ENCODE measurements at places on chromosomes 5 and 9.
A peak's percentile ranks its signal among the peaks of the same experiment; 100 is the strongest.

- no peaks in the 10 kb centered on the region for H3K27me3 ChIP-seq
- peaks cover 49% of the 10 kb centered on the region for H3K36me3 ChIP-seq
- H3K27ac ChIP-seq: peak overlapping the region; percentile 61
- H3K4me3 ChIP-seq: no peak overlapping the region
Measured at GRCh38 chr9:114367772-114368569, 19.8 kb downstream of the AKNA start.

- H3K27ac ChIP-seq: no peak overlapping the region
- H3K27me3 ChIP-seq: no peaks in the 10 kb centered on the region
- no peaks in the 10 kb centered on the region for H3K4me1 ChIP-seq
- no peak overlapping the region for H3K4me3 ChIP-seq
Measured at GRCh38 chr5:25892211-25892610, 1146.2 kb downstream of the CDH9 start.

DNA sequence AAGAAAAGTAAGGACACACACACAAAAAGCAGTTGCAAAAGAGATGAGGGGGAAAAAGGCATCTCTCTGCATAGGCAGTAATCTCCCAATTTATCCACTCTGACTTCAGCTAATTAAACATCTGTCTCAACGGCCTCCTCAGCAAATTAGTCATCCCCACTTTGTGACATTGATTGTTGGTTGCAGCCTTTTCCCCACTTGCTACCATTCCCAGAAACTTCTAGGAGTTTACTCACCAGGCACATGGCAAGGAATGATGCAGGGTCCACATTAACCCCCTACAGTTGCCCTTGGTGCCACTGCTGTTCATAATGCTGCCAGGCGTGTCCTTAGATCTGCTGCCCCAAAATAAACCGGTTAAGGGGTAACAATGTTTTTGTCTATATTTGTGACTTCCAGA, 174.6 kb downstream of the MAPKAP1 start:
- no peaks in the 10 kb centered on the region for H3K27me3 ChIP-seq
- no peaks in the 10 kb centered on the region for H3K36me3 ChIP-seq
- H3K4me3 ChIP-seq: no peak overlapping the region
- no peak overlapping the region for H3K27ac ChIP-seq

DNA sequence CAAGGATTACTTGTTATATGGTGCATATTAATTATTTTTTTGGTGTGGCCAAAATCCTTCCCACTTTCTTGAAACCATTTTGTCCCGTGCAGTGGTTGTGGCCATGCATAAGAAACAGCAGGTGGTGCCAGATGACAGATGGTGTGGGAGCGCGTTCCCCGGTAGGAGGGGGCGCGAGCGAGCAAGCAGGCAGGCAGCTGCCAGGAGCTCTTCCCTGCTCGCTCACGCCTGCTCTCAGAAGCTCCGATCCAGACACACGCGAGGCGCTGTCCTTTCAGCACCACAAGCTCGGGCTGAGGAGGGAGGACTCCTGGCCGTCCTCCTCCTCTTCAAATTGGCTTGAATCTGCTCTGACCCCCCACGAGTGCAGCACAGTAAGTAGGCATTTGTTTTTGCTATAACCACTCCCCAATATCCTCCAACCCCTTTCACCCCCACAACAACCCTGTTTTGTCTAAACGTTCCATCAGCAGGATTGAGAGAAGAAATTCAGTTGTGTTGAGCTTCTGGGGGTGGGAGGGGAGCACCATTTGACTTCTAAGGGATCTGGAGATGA, at the start of gene NSG2:
Gene NSG2, plus strand, starts transcription at position 237 of the 556 bp plus-strand sequence. CDS start 1,050 bp downstream, outside the sequence.
- H3K4me3 ChIP-seq: no peak within 1 kb of the TSS
- no peak for DNase-seq
- no peak within 1 kb of the TSS for H3K27ac ChIP-seq
- no peaks in the 10 kb centered on the region for H3K36me3 ChIP-seq
- H3K27me3 ChIP-seq: no peaks in the 10 kb centered on the region

GRCh38 chr9:107940616-107941595, 451.3 kb upstream of the KLF4 start:
- no peak for DNase-seq
- no peak overlapping the region for H3K27ac ChIP-seq
- no peaks in the 10 kb centered on the region for H3K27me3 ChIP-seq
- no peak overlapping the region for H3K4me3 ChIP-seq
- H3K36me3 ChIP-seq: no peaks in the 10 kb centered on the region

DNA sequence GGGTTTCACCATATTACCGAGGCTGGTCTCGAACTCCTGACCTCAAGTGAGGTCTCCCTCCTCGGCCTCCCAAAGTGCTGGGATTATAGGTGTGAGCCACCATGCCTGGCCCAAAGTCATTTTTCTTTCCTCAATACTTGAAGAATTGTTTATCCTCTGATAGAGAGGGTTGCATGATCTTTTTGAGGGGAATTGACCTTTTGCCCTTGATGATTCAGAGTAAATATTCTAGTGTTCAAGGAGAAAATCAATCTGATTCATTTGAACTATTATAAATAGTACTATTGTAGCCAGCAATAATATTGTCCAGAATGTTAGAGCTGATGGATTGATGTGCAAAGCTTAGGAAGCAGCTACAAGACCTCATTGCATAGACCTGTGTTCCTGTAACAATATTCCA, 47.1 kb downstream of the UGCG start:
- no peaks in the 10 kb centered on the region for H3K36me3 ChIP-seq
- H3K27ac ChIP-seq: no peak overlapping the region
- no peak for DNase-seq
- no peaks in the 10 kb centered on the region for H3K27me3 ChIP-seq

- no peak overlapping the region for H3K27ac ChIP-seq
- no peak for DNase-seq
- H3K27me3 ChIP-seq: no peaks in the 10 kb centered on the region
- no peaks in the 10 kb centered on the region for H3K4me1 ChIP-seq
Measured at GRCh38 chr5:105088961-105089360, 1526.4 kb upstream of the NUDT12 start.

GRCh38 chr5:33046091-33046490, 335.0 kb downstream of the NPR3 start:
- H3K27ac ChIP-seq: no peak overlapping the region
- no peaks in the 10 kb centered on the region for H3K27me3 ChIP-seq
- no peaks in the 10 kb centered on the region for H3K36me3 ChIP-seq
- H3K4me3 ChIP-seq: no peak overlapping the region

- H3K27ac ChIP-seq: no peak overlapping the region
- H3K27me3 ChIP-seq: peaks cover 10% of the 10 kb centered on the region
- H3K4me3 ChIP-seq: no peak overlapping the region
- H3K36me3 ChIP-seq: no peaks in the 10 kb centered on the region
- DNase-seq: no peak
Measured at GRCh38 chr5:135974021-135974600, 19.3 kb upstream of the LECT2 start.

GRCh38 chr9:105121861-105122430, 122.5 kb upstream of the SLC44A1 start:
- DNase-seq: no peak
- H3K4me3 ChIP-seq: no peak overlapping the region
- H3K27ac ChIP-seq: no peak overlapping the region
- no peaks in the 10 kb centered on the region for H3K36me3 ChIP-seq
- peaks cover 12% of the 10 kb centered on the region for H3K4me1 ChIP-seq
- H3K27me3 ChIP-seq: no peaks in the 10 kb centered on the region

GRCh38 chr5:113293068-113293974, 141.5 kb downstream of the TSSK1B start:
- H3K4me1 ChIP-seq: peaks cover 5% of the 10 kb centered on the region
- no peak overlapping the region for H3K27ac ChIP-seq
- peak overlapping the region; percentile 84 for H3K4me3 ChIP-seq
- no peaks in the 10 kb centered on the region for H3K27me3 ChIP-seq

DNA sequence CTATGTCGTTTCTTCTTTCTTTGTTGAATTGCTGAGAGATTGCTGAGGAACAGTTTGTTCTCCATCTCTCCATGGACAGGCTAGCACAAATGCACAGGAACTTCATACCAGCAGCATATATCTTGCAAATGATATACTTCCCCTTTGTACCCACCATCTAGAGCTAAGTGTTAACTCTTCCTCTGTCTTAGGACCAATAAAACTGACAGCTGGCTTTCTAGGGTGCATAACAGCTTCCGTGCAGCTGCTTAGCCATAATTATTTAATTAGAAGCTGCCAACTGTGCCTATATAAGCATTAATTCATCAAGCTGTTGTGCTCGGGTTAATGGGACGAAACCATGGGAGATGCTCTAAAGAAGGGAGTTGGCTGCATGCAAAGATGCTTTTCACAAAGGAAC, 38.7 kb downstream of the KCTD16 start:
- no peak overlapping the region for H3K27ac ChIP-seq
- no peak for DNase-seq
- H3K4me1 ChIP-seq: no peaks in the 10 kb centered on the region
- no peak overlapping the region for H3K4me3 ChIP-seq
- H3K36me3 ChIP-seq: no peaks in the 10 kb centered on the region

- H3K4me3 ChIP-seq: no peak overlapping the region
- no peaks in the 10 kb centered on the region for H3K36me3 ChIP-seq
- H3K4me1 ChIP-seq: no peaks in the 10 kb centered on the region
- H3K27me3 ChIP-seq: no peaks in the 10 kb centered on the region
- DNase-seq: no peak
Measured at GRCh38 chr9:85178474-85178873, 508.9 kb downstream of the NTRK2 start.

DNA sequence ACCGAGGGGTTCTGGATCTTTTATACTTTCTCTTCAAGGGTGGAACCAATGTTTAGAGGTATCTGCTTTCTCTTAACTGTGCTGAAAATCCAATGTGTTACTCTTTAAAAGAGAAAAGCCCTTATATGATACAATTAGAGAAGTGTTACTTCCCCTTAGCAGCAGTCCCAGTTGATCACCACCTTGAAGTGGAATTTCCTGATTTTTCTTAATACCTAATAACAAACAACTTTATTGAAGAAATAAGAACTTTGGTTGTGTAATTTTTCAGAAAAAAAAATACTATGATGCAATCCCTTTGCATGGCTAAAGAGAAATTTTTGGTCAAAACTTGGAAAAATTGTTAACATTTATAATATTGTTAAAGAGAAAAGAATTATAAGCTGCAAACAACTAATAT, 24.7 kb downstream of the SLC1A3 start:
- H3K36me3 ChIP-seq: no peaks in the 10 kb centered on the region
- H3K27ac ChIP-seq: no peak overlapping the region
- H3K4me3 ChIP-seq: no peak overlapping the region

DNA sequence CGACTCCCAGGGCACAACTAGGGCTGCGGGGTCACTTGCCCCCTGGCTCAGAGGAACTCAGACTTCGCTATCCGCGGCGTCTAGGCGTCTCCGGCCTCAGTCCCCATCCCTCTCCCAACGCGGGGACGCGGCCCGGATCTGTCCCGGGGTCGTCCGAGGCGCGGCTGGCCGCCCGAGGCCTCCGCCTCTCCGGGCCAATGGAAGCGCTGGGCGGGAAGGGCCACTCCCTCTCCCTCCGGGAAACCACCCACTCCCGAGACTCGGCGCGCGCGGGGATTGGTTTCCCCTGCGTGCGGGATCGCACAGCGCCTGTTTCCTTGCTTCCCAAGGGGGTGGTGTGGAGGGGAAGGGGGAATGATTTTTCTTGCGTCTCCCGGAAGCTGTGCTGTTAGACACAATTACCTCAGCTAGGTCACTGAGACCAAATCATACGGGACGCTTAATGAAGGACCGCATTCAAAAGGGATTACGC, 38.3 kb downstream of the NR2F1 start:
- peaks cover 6% of the 10 kb centered on the region for H3K4me1 ChIP-seq
- no peaks in the 10 kb centered on the region for H3K36me3 ChIP-seq
- H3K4me3 ChIP-seq: peak overlapping the region; percentile 59
- H3K27me3 ChIP-seq: no peaks in the 10 kb centered on the region
- no peak overlapping the region for H3K27ac ChIP-seq

GRCh38 chr5:38808666-38809343, 37.0 kb upstream of the OSMR start:
- H3K4me1 ChIP-seq: no peaks in the 10 kb centered on the region
- no peak overlapping the region for H3K27ac ChIP-seq
- H3K4me3 ChIP-seq: no peak overlapping the region
- H3K27me3 ChIP-seq: no peaks in the 10 kb centered on the region
- DNase-seq: no peak
- H3K36me3 ChIP-seq: no peaks in the 10 kb centered on the region
